Left cardiac atrium (tissue), 4 donors: ENCODE measurements at places on chromosomes 13 and 19. TPM values are rescaled to one million over a fixed set of nuclear protein-coding genes. Genes with fewer than 3 reads are reported as not detected.

DNA sequence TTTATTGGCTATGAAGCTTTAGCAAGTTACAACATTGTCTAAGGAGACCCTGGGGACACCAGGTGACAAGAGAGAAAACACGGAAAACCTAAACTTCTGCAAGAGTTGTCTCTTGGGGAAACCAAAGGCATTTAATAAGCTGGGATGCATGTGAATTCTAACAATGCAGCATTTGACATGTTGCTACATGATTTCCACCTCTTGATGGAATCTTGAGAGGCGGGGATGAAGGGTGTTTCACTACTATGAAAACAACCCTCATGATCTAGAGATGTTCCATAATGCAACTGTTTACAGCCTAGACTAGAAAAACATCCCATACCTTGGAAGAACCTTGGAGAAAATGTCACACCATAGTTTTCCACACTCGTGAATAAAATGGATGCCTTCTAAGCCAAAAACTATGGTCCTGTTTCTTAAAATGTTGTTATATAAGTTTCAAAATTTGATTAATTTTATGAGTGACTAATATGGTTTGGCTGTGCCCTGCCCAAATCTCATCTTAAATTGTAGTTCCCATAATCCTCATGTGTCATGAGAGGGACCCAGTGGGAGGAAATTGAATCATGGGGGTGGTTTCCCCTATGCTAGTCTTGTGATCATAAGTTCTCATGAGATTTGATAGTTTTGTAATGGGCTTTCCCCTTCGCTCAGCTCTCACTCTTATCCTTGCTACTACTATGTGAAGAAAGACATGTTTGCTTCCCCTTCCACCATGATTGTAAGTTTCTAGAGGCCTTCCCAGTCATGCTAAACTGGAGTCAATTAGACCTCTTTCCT lies 164.6 kb downstream of the TNFSF13B start:
- DNase-seq: no peak

- DNase-seq: peak; percentile 21
These were observed 29.9 kb downstream of the CEBPG start for GRCh38 chr19:33403221-33403972.

DNA sequence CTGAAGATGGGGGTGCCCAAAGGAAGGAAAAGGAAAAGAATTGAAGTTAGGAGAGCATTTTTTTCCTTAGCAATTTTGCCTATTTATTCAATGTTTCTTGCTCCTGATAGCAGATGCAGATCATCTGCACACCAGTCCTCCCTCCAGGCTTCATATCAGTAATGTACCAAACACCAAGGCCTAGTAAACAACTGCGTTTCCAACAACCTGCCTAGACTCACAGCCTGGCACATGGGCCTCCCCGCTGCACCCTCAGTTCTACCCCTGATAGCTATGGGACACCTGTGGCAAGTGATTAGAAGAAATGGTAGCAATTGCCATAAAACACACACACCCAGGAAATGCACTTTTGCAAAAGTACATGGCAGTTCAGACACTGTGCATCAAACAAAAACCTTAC lies 30.4 kb upstream of the HMGB1 start:
- no peak for DNase-seq

- no peak for DNase-seq
These were observed 50.6 kb upstream of the IL17D start for GRCh38 chr13:20652946-20653345.

GRCh38 chr13:110097013-110097412 lies 209.9 kb downstream of the COL4A1 start:
- DNase-seq: no peak

GRCh38 chr19:49502866-49503581 lies 6.8 kb downstream of the RPS11 start:
- DNase-seq: peak; percentile 42

DNA sequence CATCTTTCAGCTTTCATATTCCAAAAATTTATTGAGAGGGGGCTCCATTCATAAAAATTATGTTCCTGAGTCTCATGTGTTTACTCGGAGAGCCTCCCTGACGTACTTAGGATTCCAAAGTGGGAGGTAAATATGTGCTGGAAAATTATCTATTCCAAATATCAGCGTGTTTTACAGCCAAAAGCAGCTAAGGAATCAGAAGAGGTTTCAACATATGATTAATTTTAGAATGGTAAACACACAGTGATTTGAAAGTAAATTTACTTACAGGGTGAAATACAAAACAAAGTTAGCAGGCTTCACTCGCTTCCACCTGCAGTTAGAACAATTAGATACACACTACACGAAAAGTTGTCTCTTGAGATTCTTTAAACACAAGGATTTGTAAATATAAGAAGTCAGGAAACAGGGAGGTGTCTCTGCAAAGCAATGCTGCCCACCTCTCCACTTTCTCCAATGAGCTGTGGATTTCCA lies 313.8 kb upstream of the NBEA start:
- no peak for DNase-seq

GRCh38 chr19:39506944-39507714 lies 7.8 kb upstream of the SELENOV start:
- peak; percentile 44 for DNase-seq

- DNase-seq: no peak
These were observed 222.8 kb downstream of the PCDH20 start for GRCh38 chr13:61192826-61193225.

Gene SLC46A3
- total RNA-seq: 17.6 TPM

Gene SOHLH2
- 0.24 TPM for total RNA-seq

Gene VN1R2
- not detected for total RNA-seq

Gene IL17D
- 3.2 TPM for total RNA-seq

Gene BSG
- total RNA-seq: 847 TPM

Gene SYT5
- not detected for total RNA-seq
